ENCODE measurements at places on chromosomes 5 and 9. TPM values are rescaled to one million over a fixed set of nuclear protein-coding genes. Genes with fewer than 3 reads are reported as not detected.

IL13 gene
- total RNA-seq = not detected

COL15A1 gene
- total RNA-seq = 63.2 TPM

- DNase-seq = no peak
Observed at GRCh38 chr9:88722753-88723152, 187.8 kb downstream of the NXNL2 start.

DNA sequence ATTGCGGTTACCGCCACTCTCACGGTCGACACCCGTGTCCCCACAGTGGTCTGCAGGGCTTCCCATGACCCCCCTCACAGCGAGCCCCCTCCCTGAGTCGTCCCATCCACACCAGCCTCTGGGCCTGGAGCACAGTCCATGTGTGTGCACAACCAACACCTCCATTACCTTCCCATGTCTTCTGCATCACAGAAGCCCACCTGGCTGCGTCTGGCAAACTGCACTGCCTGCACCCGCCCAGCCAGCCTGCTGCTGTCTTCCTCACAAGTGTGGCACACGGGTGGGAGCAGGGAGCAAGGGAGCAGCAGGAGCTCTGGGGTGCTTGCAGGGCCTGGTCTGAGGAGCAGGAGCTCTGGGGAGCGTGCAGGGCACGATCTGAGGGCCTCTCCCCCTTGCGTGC is 415.3 kb upstream of the IRX4 start:
- DNase-seq = no peak

Data from ureter (tissue), 1 donor.